CD8-positive, alpha-beta memory T cell (primary cell): ENCODE measurements at places on chromosomes 3 and 15. TPM values are rescaled to one million over a fixed set of nuclear protein-coding genes. Genes with fewer than 3 reads are reported as not detected.

GRCh38 chr15:101646672-101647071 is 5.5 kb downstream of the TM2D3 start:
- DNase-seq, result no peak

DNA sequence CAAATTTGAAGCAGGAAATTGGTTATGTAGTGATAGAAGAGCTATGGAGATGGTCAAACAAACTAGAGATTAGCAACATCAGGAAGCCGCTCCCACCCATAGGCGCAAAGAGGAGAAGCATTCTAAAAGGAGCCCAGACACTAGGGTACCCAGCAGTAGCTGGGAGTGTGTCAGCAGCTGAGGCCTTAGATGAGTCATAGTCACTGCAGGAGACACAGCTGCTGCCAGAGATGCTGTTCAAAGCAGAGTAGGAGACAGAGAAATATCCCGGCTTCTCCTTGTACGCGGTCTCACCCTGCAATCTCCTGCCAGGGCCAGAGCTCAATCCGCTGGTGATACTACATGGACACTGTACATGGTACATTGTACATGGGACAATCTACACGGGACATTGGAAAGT is 61.9 kb downstream of the VGLL3 start:
- no peak for DNase-seq

GRCh38 chr15:80831606-80832224 is 52.5 kb downstream of the CEMIP start:
- no peak for DNase-seq

- no peak for DNase-seq
Observed at GRCh38 chr3:129040579-129041300, 19.8 kb upstream of the GP9 start.

GRCh38 chr3:49377483-49377882 is 19.3 kb upstream of the GPX1 start:
- DNase-seq, result peak; percentile 6

GRCh38 chr3:141816958-141817357 is 53.8 kb downstream of the GRK7 start:
- no peak for DNase-seq

DNA sequence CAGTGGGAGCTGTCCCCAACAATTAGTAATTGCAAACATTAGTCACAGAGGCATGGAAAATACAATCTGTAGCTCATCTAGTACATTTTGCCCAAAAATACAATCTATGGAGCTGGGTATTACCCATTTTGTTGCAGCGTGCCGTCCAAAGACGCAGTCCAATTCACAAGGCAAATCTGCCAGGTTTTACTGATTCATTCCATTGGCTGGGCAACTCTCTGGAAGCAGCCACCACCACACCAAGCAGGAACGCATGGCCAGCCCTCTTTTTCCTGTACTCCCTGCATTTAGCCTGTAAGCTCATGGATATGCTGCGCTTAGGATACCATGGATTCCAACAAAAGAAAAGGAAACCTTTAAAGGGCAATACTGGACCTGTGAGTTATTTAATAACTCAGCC is 60.5 kb upstream of the ARRDC4 start:
- DNase-seq, result no peak

DNA sequence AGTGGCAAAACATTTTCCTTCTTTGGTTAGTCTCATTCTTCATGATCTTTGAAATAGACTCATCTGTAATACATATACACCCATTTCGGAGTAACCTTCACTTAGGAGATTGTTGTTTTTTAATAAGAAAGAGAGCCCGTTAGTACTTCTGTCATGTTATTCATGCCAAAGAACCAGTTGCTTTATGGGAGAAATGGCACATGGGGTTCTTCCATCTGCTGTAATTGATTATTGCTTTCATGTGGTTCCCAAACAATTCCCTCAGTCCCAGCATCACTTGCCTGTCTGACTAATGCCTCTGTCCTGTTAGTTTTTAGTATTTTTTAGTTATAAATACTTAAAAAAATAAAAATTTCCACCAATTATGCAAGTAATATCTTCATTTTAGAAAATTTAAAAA is 33.8 kb upstream of the FAH start:
- no peak for DNase-seq

DNA sequence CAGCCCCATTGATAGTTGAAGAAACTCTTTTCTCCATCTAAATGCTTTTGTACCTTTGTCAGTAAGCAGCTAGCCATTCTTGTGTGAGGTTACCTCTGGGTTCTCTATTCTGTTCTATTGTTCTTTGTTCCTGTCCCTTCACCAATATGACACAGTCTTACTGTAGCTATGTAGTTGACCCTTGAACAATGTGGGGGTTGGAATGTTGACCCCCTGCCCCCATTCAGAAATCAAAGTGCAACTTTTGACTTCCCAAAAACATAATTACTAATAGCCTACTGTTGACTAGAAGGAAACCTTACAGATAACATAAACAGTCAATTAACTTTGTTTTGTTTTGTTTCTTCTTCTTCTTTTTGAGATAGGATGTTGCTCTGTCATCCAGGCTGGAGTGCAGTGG is 18.7 kb downstream of the KLHL18 start:
- DNase-seq, result no peak

GRCh38 chr15:48225771-48226170 is 19.7 kb downstream of the SLC12A1 start:
- DNase-seq, result no peak

- no peak for DNase-seq
Observed at GRCh38 chr3:12839156-12839946, 2.0 kb downstream of the RPL32 start.

DNA sequence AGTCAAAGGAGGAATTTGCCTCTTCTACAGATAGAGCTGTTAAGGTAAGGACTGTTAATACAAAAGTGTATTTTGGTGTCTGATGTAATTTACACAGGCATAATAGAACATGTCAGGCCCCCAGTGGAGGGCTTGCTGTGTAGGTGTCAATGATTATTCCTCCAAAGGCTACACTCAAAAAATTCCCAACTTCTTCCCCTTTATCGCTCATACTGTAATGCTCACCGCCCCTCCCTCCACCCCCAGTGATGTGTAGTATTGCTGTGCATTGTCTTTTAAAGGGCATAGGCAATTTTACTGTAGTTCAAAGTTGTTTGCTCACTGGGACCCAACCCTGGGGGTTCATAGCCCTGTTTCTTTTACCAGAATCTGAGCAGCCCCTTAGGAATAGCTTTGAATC is 32.2 kb downstream of the NSUN3 start:
- DNase-seq, result no peak

- no peak for DNase-seq
Observed at GRCh38 chr15:51758645-51759044, 7.2 kb downstream of the TMOD2 start.

- no peak for DNase-seq
Observed at GRCh38 chr3:42685363-42685881, at the start of gene KLHL40. Gene KLHL40 (plus strand): TSS chr3:42685537. CDS start chr3:42685619, 82 bp downstream.

- DNase-seq, result no peak
Observed at GRCh38 chr3:45554006-45554666, 40.4 kb upstream of the LIMD1 start.

DNA sequence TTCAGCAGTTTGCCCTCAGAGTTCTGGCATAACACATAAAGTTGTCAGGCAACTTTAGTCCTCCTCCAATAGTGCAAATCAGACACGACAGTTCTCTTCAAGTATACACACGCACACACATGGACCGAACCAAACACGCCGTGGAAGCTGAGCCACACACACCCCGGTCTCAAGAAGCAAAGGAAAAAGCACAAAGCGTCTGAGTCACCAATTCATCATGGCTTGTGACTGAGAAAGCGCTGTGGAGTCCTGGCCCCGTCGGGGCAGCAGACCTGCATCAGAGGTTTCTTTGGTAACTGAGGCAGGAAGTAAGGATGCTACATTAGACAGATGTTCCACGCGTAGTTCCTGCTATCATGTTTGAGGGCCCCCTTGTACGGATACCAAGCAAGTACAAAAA is 85.7 kb downstream of the VGLL4 start:
- DNase-seq, result no peak

DNA sequence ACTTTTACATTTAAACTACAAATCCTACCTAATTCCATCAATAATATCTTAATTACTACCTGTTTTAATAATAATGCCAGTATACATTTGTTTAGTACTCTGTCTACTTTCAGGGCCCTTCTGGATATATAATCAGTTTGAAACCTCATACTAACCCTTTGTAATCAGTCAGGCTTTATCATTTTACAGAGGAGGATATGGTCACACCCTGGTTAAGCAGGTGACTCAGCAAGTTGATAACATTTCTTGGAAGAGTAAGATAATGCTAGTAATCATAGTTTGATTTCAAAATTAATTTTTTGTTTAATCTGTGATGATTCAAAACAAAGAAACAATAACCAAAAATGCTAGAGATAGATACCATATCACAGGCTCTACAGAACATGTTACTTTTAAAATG is 208.2 kb upstream of the MANF start:
- DNase-seq, result no peak

DNA sequence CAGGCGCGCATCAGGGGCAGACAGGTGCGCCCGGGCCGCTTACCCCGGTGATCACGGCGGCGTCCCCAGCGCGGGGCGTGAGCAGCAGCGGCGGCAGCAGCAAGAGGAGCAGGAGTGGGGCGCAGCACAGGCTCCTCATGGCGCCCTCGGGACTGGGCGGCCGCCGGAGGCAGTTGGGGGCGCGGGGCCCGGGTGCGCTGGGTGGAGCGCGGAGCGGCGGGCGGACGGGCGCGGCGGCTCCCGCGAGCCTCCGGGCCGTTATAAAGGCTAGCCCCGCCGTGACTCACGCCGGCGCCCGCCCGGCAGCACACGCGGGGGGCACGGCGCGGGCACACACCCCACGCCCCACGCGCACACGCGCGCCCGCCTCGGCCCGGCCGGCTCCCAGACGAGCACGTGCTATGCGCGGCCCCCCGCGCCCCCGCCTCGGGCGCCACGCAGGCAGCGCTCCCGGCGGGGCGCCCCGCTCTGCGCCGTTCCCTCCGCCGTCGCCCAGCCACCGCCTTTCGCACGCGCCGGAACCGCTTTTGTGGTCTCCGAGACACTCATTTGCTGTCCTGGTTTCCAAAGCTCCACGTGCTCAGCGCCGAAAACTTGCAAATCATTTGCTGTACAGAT is at the start of gene PROK2:
PROK2 (minus strand) TSS at position 235 of the 618 bp plus-strand sequence; CDS start at position 139, 96 bp downstream.
- peak; percentile 8 for DNase-seq

- no peak for DNase-seq
Observed at GRCh38 chr15:38861108-38861507, 296.5 kb upstream of the RASGRP1 start.

- DNase-seq, result no peak
Observed at GRCh38 chr3:32707026-32707370, 22.0 kb downstream of the CNOT10 start.

- DNase-seq, result peak; percentile 61
Observed at GRCh38 chr3:45950686-45951600, 7.7 kb downstream of the CXCR6 start.

DNA sequence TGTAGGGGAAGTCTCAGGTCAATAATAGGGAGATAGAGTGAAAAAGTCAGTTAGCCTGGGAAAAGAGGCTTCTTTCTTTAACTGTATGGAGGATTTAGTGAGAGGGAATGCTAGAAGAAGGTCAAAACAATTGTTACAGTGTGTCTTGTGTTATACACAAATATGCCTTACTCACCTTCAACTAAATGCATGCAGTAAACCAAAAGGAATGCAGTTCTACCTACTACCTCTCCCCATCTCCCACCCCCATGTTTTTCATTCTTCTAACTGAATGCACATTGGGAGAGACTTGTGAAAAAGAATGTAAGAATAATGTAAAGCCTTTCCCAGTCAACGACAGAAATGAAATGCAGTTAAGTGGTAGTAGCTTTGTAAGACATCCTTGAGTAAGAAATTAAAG is 33.8 kb downstream of the CCDC66 start:
- DNase-seq, result no peak

DNA sequence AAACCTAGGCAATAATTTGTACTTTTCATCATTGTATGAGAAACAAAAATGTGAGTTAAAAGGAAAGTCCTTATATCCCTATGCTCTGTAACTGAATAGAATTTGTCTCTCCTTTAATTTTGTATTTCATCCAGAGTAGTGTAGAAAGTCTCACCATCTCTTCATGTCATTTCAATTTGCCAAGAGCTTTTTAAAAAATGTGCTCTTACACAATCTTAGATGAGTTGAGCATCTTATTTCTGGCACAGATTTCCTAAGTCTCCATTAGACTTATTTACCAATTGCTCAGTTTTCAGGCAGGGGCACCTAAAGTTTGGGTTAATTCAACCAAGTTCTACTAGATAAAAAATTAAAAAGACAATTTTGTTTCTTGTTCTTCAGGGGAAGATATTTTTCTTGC is 201.5 kb upstream of the RBMS3 start:
- DNase-seq, result no peak

DNA sequence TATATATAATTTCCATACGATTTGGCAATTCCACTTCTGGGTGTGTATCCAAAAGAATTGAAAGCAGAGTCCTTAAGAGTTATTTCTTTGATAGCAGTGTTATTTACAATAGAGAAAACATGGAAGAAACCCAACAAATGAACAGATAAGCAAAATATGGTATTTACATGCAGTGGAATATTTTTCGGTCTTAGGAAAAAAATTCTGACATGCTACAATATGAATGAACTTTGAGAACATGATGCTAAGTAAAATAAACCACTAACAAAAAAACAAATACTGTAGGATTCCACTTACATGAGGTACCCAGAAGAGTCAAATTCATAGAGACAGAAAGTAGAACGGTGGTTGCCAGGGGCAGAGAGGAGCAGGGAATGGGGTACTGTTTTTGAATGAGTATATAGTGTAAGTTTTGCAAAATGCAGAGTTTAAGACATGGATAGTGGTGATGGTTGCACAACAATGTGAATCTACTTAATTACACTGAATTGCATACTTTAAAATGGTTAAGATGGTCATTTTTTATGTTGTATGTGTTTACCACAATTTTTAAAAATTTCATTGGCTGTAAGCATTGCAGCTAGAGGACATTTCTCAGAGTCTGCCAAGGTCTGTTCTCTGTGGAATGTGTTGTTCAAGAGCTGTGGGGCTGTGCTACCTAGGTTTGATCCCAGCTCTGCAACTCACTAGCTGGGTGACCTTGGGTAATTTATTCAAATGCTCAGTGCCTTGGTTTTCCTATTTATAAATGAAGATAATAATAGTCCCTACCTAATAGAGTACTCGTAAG is 122.1 kb downstream of the MEX3B start:
- no peak for DNase-seq

GRCh38 chr3:119582178-119582577 is 2.9 kb downstream of the ADPRH start:
- no peak for DNase-seq

DNA sequence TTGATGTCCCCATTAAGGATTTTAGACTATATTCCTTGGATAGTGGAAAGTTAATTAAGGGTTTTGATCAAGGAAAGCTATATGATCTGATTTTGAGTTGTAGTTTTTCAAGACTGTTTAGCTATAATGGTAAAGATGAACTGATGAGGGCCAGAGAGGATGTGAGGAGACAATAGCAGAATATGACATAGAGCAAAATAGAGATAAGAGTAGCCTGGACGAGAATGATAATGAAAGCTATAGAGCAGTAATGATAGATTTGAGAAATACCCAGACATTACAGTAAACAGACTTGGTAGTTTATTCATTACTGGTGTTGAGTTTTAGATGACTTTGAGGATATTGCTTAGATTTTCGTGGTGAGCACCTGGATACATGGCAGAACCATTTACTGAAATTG is 3.8 kb downstream of the SUCNR1 start:
- no peak for DNase-seq

Gene TMEM266
- not detected for polyA plus RNA-seq

Gene CASR
- not detected for polyA plus RNA-seq

Gene CCR4
- polyA plus RNA-seq, result 10.0 TPM

Gene FMN1
- 0.09 TPM for polyA plus RNA-seq

Gene CYP1A2
- polyA plus RNA-seq, result not detected

Gene NOX5
- not detected for polyA plus RNA-seq

Gene ACTC1
- polyA plus RNA-seq, result not detected

Gene SI
- not detected for polyA plus RNA-seq

Gene SERINC4
- 2.2 TPM for polyA plus RNA-seq

Gene IQCH
- polyA plus RNA-seq, result 0.52 TPM

Gene EPHA3
- polyA plus RNA-seq, result not detected
